ENCODE measurements at places on chromosomes 12 and 14.

DNA sequence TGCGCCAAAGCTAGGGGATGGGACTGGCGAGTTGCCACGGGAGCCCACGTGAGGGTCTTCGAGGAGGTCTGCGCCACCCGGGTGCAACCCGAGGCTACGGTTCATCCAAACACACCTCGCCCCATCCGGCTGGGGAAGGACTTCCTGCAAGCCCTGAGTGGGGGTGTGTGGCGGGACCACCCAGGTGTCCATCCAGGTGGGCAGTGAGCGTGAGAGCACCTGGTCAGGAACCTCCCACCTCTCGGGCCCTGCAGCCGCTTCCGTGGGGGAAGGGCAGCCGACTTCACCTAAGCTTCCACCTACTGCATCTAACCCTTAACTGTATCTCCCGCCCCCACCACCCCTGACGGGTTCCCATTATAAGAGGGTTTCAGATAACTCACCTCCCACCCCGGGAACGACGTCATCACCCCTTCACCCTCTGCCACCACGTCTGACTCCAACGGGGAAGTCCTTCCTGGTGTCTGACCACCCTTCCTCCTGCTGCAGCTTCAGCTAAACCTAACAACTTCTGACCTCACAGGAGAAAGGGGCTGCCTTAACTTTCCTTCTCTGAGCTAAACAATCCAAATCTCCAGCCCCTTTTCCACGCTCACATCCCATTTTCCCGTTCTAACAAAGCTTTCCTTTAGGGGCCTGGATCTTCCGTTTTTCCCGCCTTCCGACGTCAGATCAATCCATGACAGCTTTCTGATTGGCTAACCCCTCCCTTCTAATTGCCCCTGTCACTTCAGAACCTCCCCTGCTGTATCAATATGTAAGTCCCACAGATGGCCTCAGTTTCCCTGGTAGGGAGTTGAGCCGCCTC lies 27.4 kb upstream of the SMUG1 start:
- no peak for DNase-seq

- DNase-seq = no peak
These were observed 21.4 kb downstream of the BCL2L14 start for GRCh38 chr12:12091977-12092663.

- DNase-seq = no peak
These were observed 519.6 kb downstream of the GLT1D1 start for GRCh38 chr12:129372876-129373275.

DNA sequence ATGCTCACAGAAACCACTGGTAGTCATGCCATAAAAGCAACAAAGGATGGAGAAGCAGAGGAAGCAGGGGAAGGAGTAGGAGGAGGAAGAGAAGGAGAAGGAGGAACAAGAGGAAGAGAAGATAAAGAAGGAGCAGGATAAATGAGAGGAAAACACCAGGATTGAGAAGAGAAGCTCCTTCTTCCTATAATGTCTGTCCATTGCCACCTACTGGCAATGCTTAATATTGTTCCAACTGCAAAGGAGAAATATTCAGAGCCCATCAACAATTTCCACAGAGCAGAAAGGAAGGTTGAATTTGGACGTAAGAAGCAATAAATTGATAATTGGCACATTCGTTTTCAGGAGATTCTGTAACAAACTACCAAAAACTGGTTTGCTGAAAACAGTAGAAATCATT lies 898.4 kb downstream of the SLC16A7 start:
- DNase-seq = no peak

- DNase-seq = no peak
These were observed 645.2 kb downstream of the VRK1 start for GRCh38 chr14:97442363-97442762.

GRCh38 chr12:54750-55535 lies 11.6 kb upstream of the IQSEC3 start:
- no peak for DNase-seq

DNA sequence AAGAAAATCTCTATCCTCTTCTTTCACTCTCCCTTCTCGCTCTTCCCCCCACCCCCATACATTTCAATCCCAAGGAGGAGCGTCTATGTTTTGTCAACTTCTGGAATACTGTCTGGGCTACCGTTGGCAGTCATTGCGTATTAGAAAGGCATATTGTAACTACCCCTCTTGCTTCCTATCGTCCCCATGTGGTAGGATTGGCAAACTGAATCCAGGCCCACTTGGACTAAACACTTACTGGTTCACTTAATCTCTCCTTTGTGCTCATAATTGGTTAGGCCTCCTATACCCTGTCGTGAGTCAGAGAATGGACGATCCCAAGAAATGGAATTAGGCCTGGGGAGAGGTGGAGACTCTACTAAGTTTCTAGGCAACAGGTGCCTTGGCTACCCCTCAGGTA lies 68.8 kb upstream of the SLC8A3 start:
- no peak for DNase-seq

GRCh38 chr12:47094804-47095203 lies 15.0 kb upstream of the AMIGO2 start:
- DNase-seq = no peak

DNA sequence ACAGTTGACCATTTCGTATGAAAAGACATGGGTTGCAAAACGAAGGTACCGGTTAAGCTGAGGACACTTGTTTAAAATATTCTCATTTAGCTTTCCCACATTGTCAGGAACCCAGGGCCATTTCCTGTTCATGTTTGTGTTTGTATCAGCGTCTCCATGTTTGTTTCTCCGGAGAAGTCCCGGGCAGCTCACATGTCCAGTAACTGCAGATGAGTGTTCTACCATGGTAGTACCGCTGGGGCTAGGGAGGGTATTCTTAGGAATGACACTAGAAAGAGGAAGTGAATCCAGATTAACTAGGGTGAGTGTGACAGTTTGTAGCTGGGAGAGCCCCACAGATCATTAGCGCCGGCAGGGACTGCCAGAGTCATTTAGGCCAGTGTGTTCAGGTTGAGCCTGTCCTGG lies 50.0 kb upstream of the EVL start:
- no peak for DNase-seq

DNA sequence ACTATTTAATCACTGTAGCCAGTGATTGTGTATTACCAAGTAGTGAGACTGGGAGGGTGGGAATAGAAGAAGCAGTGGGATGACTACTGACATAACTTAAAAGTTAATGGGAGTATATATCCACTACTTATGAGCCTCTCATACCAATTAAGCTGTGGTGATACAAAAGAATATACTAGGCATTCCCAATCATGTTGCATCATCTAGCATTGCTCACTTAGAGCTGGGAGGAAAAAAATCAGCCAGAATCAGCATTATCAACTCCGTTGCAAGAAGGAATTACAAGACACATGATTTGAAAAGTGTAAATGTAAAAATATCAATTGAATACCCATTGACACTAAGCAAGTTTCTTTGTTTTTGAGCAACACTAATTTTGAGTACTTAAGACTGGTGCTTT lies 745 bp upstream of the PPP1R36 start:
- DNase-seq = no peak

DNA sequence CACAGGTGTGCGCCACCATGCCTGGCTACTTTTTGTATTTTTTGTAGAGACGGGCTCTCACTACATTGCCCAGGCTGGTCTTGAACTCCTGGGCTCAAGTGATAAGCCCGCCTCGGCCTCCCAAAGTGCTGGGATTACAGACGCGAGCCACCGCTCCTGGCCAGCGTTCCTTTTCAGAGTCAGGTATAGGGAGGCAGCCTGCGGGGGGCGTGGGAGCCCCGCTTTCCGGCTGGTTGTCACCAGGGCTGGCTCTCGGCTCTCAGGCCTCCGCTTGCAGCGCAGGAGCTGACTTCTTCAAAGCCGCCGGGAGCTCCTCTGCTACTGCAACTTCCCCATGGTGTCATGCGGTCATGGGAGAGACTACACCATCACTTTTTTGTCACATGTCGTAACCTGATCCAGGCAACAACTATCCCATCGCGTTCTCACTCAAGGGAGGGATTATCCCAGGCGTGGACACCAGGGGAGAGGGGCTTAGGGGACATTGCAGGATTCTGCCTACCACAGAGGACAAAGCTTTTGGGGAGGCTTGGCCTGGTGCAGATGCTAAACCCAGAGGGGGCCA lies 129.4 kb downstream of the SCARB1 start:
- no peak for DNase-seq

GRCh38 chr12:103827911-103828391 lies 13.1 kb downstream of the NT5DC3 start:
- no peak for DNase-seq

DNA sequence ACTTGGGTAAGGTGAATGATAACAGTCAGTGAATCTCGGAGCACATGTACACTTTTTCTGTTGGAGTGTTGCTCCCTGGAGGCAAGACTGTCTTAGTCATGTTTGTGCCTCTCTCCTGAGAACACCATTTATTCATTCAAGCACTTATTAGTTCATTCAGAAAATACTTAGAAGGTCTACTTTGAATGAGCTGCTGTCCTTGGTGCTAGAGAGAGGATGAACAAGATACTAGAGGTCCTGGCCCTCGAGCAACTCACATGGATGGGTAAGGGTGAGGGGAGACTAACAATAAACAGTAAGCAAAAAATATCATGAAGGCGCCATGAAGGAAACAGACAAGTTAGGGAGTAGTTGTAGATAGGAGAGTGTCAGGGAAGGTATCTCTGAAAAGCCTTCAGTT lies 17.1 kb upstream of the SAMD4A start:
- no peak for DNase-seq

Measured in stimulated activated CD4-positive, alpha-beta T cell treated with anti-CD3 and anti-CD28 coated beads, TNF-alpha, amount 100 ng/mL, for 1 hour (primary cell).